ENCODE measurements at places on chromosomes 11 and 22.

DNA sequence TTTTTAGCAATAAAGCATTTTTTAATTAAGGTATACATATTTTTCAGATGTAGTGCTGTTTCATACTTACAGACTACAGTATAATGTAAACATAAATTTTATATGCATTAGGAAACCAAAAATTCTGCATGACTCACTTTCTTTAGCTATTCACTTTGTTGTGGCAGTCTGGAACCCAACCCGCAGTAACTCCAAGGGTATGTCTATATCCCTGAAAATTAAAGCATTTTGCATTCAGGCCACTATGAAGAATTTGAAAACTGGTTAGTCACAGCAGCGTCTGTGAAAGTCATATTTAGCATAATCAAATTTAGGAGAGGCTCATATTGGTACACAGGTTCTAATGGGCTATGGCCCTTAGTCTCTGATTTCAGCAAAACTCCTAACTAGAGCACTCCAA is 46.8 kb downstream of the BBOX1 start:
- no peak for DNase-seq

DNA sequence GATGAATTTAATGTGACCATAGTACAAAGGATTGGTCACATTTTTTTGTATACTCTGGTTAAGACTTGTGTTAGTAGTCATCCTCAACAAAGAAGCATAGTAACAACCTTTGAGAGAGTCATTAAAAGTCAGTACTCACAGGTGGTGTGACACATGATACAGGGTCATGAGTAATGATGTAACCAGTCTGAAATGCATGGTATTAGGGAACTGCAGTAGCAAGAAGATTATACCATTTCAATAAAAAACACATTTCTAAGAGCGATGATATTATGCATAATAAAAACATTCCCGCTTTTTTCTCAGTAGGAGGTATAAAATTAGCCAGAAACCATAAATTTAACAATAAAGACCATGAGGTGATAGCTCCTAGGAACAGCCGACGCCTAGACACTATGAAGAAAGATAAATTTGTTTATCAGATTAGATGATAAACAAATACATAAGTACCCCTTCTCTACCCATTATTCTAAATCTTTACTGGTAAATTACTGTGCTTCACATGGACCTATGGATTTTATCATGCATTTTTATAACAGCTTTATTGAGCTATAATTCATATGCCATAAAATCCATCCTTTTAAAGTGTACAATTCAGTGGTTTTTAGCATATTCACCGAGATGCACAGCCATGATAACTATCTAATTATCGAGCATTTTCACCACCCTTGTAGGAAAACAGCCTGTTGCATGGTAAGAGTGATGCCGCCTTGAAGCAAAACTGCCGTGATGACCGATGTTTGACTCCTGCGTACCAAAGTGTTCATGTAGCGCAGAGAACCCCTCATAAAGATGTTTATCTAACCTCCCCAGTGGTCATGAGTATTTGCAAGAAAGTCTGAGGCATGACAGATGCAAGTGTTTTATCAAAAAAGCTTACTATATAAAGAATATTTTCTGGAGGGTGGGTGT is 41.8 kb downstream of the TMPRSS5 start:
- no peak for DNase-seq

DNA sequence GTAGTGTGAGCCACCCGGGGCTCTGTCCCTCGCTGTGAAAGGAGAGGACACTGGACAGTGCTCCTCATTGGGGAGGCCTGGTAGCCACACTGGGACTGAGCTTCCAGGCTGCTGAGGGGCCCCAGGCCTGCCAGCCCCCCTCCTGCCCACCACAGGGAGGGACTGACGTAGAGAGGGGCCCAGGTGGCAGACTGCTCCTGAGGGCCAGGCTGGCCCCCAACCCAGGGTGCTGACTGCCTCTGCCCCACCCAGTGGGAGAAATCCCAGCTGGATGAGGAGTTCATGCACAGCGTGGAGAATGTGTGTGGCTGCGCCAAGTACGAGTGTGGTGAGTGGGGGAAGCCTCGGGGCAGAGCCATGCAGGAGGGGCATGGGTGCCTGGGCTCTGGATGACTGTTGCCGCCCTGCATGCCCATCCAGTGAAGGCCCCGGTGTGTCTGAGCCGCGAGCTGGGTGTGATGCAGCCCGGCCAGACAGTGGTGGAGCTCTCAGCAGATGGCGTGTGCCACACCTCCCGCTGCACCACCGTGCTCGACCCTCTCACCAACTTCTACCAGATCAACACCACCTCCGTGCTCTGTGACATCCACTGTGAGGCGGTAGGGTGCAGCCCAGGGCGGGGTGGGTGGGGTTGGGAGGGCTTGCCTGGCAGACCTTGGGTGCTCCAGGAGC is 78.7 kb upstream of the MYOD1 start:
- no peak for DNase-seq

- no peak for DNase-seq
Measured at GRCh38 chr22:37803639-37804351, 3.9 kb upstream of the GCAT start.

- DNase-seq, result no peak
Measured at GRCh38 chr11:127576210-127576609, 575.6 kb upstream of the KIRREL3 start.

- DNase-seq, result no peak
Measured at GRCh38 chr11:86559311-86559945, 113.0 kb downstream of the ME3 start.

GRCh38 chr22:40065981-40066380 is 71.2 kb downstream of the FAM83F start:
- no peak for DNase-seq

DNA sequence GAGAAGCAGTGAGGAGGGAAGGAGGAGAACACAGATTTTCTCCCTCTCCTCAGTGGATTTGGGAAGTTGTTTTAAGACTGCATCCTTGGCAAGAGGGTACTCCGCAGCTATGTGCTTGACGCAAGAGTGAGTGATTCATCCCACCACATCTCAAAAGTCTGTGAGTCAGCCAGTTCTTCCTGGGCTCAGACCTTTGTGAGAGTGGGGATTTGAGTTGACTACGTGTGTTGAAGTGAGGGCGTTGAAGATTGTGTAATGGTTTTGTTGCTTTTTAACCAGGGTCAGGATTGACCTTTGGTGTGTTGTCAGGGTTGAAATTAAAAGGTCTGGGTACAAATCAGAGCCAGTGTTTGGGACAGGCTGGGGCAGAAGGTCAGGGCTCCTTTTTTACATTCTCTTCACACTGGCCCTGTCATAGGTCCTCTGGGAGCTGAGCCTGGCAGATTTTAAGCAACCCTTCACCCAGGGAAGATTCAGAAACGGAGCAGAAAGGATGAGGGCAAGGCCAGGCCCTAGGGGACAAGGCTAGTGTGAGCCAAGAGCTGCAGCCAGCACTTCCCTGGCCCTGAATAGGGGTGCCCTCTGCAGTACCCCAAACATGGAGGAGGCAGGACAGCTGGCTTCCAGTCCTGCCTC is 4.2 kb upstream of the C11orf86 start:
- peak; percentile 98 for DNase-seq

GRCh38 chr11:45365961-45366618 is 79.9 kb upstream of the SYT13 start:
- DNase-seq, result no peak

DNA sequence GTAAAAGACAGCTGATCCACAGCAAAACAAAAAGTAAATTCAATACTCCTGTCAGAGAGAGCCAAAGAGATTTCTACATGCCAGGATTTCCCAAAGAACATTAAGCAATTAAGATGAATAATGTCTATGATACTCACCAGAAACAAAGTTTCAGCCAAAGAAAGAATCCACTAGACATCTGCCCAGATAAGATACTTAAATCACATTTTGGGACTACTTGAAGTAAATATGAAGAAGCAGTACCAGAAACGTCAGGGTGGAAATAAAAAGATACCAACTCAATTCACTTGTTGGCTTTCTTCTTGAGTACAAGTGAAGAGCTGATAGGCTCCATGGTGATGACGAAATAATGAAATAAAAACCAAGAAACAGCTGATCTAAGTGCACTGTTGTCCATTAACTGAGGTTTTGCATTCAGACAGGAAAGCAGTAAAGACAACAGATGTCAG is 31.6 kb upstream of the ARHGAP32 start:
- DNase-seq, result peak; percentile 69

GRCh38 chr22:27420817-27421361 is 380.7 kb downstream of the MN1 start:
- no peak for DNase-seq

DNA sequence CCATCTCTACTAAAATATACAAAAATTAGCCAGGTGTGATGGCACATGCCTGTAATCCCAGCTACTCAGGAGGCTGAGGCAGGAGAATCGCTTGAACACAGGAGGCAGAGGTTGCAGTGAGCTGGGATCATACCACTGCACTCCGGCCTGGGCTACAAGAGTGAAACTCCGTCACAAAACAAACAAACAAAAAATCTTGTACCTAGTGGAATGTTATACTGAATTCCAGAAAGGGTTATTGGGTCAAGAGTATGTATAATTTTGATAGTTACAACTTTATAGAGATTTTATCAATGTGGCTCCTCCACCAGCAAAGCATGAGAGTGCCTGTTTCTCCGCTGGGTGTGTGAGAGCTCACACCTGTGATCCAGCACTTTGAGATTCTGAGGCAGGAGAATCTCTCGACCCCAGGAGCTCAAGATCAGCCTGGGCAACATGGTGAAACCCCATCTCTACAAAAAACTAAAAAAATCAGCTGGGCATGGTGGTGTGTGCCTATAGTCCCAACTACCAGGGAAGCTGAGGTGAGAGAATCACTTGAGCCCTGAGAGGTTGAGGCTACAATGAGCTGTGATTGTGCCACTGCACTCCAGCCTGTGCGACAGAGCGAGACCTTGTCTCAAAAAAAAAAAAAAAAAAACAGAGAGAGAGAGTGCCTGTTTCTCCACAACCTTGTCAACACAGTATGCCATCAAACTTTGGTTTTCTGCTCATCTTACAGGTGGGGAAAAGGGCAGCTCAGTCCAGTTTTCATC is 12.7 kb upstream of the FOLR1 start:
- no peak for DNase-seq

- no peak for DNase-seq
Measured at GRCh38 chr11:116925050-116925449, 87.6 kb upstream of the APOA1 start.

GRCh38 chr11:12884751-12885318 is 124.3 kb upstream of the RASSF10 start:
- no peak for DNase-seq

DNA sequence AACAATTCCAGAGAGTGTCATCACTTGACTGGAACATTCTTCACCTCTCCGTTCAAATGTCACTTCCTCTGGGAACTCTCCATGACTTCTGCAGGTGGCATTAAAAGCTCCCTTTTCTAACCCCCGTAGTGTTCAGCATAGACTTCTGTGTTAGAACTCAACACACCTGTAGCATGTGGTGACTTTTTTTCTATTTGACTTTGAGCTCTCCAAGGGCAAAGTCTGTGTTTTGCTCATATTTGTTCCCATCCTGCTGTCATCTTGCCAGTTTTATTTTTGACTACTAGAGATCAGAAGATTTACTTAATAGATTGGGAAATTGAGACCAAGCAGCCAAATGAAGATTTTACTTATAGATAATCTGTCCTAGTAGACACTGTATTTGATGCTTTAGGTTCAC is 367.1 kb downstream of the INSC start:
- no peak for DNase-seq

DNA sequence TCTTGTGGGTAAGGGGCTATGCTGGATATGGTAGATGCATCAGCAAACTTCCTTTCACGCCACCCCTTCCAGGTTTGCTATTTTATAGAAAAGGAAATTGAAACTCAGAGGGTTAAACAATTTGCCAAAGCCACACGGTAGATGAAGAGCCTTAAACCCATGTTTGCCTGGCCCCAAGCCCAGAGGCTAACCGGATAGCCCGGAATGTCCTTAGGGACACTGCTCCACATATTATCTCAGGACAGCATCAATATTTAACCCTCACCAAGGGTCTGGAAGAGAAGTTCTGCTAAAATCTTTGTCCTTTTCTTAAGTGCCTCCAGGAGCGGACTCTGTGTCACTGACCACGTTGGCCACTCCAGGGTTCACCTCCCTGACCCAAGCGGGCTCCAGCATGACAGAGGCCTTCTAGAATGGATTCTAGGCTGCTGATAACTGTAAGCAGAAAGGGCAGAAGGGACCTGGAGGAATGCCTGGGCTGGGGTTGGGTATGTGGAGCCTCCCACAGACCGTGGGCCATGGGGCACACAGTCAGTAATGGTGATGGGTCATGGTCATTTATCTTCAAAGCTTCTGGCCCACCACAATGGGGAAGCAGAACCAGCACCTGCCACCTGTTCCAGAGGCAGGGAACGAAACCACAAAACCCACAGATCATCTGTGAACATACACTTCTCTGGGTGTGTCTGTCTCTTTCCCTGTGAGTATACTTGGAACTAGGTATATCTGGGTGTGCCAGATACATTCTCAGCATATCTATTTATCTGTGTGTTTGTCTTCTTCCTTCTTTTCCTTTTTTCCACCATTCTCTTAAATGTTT is 5.4 kb upstream of the TMEM86A start:
- DNase-seq, result no peak

DNA sequence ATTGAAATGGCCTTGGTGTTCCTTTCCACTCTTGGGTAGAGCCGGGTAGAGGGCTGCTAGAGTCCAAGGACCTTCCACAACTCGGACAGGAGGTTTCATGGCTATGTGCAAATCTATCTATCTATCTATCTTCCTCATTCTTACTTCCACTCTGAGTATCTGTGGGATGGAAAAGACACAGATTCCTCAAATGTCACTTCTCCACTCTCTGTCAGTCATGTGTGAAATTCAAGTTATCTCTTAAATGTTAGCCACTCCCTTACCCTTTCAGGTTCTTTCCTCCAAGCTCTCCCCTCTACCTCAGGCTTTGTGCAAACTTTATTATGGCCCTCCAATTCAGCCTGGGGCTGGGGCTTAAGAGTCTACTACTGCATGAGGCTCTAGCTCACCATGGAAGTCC is 84.3 kb downstream of the GDPD4 start:
- DNase-seq, result peak; percentile 29

DNA sequence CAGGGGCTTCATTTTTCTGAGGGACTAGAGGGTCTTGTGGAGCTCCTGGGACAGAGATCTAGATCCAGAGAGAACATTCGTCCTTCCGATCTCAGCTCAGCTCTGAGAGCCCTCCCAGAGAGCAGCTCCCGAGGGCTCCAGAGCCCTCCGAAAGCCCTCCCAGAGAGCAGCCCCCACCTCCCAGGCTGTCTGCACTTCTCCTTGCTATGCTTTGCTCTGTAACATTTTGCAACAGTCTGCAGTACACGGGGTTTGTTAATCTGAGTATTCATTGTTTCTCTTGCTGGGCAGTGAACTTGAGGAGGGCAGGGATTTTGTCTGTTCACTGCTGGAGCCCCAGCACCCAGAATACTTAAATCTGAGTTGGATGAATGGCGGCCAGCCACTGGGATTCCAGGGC is 2.6 kb downstream of the GGA1 start:
- peak; percentile 57 for DNase-seq

GRCh38 chr11:88377646-88378045 is 40.1 kb upstream of the CTSC start:
- DNase-seq, result no peak

DNA sequence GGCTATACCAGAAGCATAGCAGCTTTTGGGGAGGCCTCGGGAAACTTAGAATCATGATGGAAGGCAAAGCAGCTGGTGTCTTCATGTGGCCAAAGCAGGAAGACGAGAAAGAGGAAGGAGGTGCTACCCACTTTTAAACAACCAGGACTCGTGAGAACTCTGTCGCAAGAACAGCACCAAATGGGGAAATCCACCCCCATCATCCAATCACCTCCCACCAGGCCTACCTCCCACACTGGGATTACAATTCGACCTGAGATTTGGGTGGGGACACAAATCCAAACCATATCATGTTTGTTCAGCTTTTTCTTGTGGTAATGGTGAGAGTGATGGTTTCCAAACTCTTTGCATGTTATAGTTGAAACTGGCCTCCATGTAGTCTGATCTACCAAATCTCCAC is 32.5 kb upstream of the OR10D3 start:
- peak; percentile 27 for DNase-seq

All from inflammatory macrophage treated with lipopolysaccharide for 4 hours (primary cell).